ENCODE measurements at places on chromosomes 6 and 20.

DNA sequence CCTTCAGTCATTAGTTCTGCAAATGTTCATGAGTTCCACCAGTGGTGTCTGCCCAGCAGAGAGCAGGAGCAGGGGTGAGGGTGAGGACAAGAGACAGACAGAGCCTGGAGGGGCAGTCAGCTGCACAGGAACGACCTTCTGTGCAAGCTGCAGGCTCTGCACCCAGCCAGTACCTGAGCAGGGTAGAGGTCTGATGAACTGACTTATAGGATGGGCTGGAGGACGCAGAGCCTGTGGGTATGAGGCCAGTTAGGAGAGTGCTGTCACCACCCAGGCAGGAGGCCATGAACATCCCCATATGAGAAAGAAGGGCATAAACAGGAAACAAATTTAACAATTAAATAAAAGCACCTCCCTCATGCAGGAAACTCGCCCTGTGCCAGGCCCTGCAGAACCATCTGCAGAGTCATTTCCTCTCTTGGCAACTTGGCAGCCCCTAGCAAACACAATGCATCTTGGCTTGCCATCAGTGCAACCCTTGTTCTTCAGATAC, 17.9 kb downstream of the C6orf15 start:
- no peak for DNase-seq

DNA sequence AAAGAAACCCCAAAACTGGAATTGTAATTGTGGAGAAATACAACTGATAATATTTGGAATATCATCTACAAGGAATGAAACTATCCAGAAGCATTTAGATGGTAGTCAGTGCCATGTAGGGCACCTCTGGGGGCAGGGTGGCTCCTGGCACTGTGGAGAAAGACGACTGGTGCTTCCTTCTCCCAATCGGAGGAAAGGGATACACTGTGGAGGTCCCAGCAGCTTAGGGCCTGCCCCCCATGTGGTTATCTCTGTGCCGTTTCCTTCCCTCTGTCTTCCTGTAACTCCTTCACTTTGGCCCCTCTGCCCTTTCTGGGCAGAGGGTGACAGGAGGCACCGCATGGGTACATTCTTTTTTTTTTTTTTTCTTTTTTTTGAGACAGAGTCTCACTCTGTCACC, 178.4 kb downstream of the MTHFD1L start:
- no peak for DNase-seq

- DNase-seq: no peak
Observed at GRCh38 chr6:47138046-47138445, 95.9 kb upstream of the ADGRF1 start.

DNA sequence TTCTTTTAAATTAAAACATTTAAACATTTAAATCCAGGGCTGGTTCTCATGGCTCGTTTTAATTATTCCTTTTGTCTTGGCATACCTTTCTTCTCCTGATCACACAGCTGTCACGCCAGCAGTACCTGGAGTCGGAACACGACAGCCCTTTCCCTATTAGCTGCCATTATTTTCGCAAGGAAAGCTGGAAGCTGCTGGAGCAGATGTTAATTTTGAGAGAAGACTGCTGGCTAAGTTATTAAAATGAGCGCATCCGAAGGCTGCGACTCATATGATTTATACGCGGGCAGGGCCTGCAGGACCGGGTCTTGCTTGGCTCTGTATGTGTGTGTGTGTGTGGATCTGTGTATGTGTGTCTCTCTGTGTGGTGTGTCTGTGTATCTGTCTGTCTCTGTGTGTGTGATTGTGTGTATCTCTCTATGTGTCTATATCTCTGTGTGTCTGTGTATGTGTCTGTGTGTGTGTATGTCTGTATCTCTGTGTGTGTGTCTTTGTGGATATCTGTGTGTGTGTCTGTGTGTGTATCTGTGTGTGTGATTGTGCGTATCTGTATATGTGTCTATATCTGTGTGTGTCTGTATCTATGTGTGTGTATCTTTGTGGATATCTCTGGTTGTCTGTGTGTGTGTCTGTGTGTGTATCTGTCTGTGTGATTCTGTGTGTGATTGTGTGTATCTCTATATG, 191.5 kb downstream of the CDH4 start:
- DNase-seq: no peak

DNA sequence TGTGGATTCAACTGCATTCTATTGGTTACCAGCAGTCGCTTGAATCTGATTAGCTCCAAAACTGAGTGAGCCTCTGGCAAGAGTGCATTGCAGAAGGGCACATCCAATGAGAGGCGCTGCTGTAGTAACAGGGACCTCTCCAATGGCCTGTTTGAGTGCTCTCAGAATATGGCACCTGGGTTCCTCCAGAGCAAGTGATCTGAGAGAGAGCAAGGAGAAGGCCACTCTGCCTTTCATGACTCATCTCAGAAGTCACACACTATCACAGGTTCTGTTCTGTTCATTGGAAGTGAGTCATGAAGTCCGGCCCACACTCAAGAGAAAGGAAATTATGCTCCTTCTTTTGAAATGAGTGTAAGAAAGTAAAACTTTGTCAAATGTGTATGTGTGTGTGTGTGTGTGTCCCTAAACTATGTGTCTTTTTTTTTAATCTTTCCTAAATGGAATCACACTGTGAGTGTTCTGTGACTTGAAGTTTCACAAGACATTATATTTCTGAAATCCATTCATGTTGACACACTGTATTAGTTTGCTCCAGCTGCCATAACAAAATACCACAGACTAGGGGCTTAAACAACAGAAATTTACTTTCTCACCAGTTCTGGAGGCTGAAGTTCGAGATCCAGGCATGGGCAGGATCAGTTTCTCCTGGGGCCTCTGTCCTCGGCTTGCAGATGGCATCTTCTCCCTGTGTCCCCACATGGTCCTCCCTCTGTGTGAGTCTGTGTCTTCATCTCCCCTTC, 138.3 kb upstream of the CDYL start:
- DNase-seq: no peak

DNA sequence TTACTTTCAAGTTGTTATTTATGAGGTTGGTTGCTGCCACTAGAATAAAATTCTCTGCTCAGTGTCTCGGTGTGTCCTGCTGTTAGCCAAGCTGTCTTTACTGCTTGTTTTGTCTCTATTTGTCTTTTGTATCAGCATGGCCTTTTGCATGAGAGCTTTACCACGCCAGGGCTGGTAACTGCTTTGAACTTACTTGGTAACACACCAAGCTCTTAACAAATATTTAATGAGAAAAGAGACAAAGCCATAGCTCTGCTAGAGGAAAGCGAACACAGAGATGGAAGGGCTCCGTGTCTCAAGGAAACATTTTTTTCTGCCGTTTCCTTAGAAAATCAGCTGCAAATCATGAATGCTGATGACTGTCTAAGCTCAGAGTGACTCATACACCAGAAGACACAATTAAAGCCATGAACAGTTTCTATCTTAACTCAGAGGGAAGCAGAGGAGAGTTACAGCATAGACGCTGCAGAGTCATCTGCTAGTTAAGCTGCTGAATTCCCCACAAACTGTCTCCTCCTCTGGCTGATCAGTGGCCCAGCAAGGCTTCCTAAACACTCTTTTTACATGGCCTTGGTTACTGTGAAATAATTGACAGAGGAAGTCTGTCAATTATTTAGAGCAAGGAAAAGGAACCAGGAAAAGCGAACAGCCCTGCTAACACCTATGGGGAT, 44.8 kb downstream of the AGPAT4 start:
- DNase-seq: no peak

DNA sequence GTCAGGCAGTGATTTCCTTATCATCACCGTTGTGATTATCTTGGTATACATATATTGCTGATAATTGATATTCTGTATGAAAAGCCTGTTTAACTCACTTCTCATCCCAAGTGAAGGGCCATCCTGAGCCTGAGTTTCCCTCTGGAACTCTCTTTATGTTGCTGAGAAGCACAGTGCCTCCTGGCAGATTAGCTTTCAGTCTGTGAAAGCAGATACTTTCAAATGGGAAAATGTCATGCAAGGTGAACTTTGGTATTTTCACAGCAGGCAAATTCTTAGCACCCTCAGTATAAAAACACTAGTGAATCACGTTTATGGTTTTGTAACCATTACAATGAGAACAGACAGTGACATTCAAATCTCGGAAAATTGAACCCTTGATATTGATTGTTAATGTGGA, 151.6 kb downstream of the PRIM2 start:
- no peak for DNase-seq

GRCh38 chr6:133754298-133754697, 134.6 kb upstream of the TCF21 start:
- no peak for DNase-seq

DNA sequence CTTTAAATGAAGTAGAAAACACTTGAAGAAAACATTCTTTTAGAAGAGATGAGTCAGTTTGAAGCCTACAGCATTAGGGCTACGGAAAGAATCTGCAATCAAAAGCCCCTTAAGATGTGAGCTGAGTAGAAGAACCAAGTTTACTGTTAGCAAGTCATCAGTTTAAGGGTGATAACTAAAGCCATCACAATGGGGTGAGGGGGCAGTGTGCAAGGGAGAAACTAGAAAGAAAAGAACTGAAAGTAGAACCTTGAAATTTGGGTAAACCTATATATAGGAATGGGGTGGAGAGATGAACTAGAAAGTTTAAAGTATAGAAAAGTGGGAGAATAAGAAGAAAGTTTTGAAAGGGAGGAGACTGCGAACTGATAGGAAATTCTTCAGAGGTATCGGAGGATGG, 212.9 kb downstream of the COL19A1 start:
- DNase-seq: no peak

- no peak for DNase-seq
Observed at GRCh38 chr6:21003780-21004541, 469.7 kb downstream of the CDKAL1 start.

DNA sequence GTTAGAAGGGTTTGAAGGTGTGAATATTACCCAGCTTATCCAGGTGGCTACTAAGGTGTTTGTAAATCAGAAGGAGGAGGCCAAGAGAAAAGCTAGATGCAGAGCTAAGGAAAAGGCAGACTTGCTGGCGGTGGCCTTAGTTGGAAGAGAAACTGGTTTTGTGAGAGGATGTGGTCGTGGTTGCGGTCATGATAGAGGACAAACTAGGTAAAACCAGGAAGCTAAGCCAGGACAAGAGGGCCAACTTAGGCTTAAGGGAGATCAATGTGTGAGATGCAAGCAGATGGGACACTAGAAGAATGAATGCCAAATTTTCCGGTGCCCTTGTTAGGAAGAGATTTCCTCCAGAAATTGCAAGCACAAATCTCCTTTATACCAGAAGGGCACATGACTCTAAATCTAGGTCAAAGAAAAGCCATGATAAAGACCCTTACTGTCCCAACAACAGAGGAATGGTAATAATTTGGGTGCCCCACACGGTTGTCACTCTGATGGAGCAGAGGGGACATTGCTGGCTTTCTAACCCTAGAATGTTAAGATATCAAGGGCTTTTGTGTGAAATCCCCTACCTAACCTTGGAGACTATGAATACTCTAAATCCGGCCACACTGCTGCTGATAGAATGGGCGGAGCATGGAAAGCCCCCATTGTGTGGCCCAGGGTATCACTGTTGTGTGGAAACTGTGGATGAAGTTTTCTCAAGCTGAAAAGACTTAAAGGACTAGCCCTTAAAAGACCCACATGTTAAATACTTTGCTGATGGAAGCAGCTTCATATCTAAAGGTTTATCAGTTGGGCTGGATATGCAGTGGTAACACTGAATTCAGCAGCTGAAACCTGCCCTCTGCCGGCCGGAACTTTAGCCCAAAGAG, 7.8 kb downstream of the IL22RA2 start:
- DNase-seq: no peak

GRCh38 chr6:116941727-116942126, 64.7 kb downstream of the RFX6 start:
- DNase-seq: no peak

DNA sequence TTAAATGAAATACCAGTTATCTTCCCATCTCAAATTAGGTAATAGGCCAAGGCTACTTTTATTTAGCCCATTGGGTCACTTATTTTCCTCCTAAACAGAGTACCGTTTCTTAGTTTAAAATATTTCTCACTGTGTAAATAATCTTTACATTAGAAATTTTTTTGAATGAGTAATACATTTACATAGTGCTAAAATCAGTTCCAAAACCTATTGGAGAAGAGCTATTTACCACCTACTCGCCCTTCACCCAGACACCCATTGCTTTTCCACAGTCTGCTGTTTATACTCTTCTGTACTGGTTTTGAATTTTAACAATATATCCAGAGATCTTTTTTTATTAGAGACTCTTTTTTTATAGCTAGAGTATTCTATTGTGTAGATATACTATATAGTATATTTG, 36.9 kb downstream of the MCM8 start:
- no peak for DNase-seq
